Cardiac muscle cell (in vitro differentiated cells and primary cell): ENCODE measurements at places on chromosomes 3 and 15. TPM values are rescaled to one million over a fixed set of nuclear protein-coding genes. Genes with fewer than 3 reads are reported as not detected.
A peak's percentile ranks its signal among the peaks of the same experiment; 100 is the strongest.

DNA sequence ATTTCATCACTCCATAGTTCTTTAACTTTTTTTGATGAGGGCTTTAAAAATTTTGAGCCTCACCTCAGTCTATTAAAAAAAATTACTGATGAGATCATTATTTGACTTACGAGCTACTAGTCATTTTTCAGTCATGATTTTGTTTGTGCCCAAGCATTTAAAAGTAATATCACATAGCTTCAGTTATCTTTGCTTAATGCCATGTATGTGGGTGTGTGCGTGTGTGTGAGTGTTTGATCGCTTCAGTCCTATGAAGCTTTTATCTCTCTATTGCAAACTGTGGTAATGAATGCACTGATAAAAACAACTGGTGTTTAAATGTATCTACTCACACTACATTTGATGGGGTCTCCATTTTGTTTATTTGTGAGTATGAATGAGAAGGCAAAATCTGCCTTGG, 49.8 kb downstream of the RSRC1 start:
- no peaks in the 10 kb centered on the region for H3K4me1 ChIP-seq
- no peaks in the 10 kb centered on the region for H3K36me3 ChIP-seq
- no peak overlapping the region for H3K27ac ChIP-seq
- H3K27me3 ChIP-seq = no peaks in the 10 kb centered on the region
- H3K4me3 ChIP-seq = no peak overlapping the region

GRCh38 chr3:34920806-34921205, 718.5 kb upstream of the ARPP21 start:
- peak; percentile 31 for DNase-seq
- H3K27ac ChIP-seq = peak overlapping the region; percentile 18
- H3K36me3 ChIP-seq = no peaks in the 10 kb centered on the region
- H3K4me3 ChIP-seq = no peak overlapping the region
- H3K27me3 ChIP-seq = no peaks in the 10 kb centered on the region

GRCh38 chr15:93210995-93211394, 122.0 kb upstream of the RGMA start:
- H3K27ac ChIP-seq = no peak overlapping the region
- DNase-seq = no peak
- H3K4me3 ChIP-seq = no peak overlapping the region
- H3K4me1 ChIP-seq = peaks cover 9% of the 10 kb centered on the region
- H3K27me3 ChIP-seq = no peaks in the 10 kb centered on the region

DNA sequence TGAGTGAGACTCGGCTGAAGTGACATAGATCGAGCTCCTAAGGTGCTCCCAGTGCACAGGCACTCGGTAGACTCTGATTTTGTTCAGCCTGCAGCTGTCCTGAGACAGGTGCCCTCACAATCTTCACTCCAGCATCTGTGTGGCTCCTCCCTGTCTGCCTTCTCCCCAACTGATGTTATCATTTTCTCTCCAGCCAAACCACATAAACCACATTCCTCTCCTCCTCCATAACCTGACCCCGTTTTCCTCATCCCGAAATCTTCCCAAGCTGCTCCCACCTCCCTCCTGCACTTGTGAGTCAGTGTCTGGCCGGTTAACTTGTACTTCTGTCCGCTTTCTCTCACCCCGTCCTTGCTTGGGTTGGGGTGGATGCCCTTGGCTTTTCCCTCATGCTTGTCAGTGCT, 93.3 kb upstream of the HACD2 start:
- H3K27ac ChIP-seq = no peak overlapping the region
- peaks cover 6% of the 10 kb centered on the region for H3K4me1 ChIP-seq
- H3K36me3 ChIP-seq = no peaks in the 10 kb centered on the region
- peaks cover 84% of the 10 kb centered on the region for H3K27me3 ChIP-seq
- H3K4me3 ChIP-seq = no peak overlapping the region

DNA sequence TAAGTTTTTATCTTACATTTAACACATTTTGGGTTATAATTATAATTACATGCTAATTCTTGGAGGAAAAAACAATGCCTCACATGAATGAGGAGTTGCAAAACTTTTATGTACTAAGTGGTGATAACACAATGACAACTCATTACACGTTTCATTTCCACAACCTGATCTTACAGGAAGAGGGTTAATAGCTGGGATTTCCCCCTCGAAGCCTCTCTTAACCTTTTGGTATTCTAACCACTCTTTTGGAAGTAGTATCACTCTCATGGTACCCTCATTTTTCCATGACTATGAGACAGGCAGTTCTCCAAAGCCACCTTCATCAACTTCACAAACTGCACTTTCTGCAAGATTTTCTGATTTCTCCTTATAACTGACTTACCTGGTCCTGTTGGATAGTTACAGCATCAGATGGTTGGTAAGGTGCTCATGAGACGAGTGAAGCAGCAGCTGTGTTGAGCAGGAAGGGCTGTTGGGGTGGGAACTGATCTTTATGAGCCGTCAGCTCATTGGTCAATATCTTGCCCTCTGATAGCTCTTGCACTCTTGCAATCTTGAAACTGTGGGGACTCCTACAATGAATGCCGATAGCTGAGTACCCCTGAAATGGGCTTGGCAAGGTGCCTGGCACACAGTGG, 41.6 kb downstream of the ACAN start:
- no peak for DNase-seq
- H3K4me1 ChIP-seq = no peaks in the 10 kb centered on the region
- H3K27ac ChIP-seq = no peak overlapping the region
- H3K27me3 ChIP-seq = no peaks in the 10 kb centered on the region

DNA sequence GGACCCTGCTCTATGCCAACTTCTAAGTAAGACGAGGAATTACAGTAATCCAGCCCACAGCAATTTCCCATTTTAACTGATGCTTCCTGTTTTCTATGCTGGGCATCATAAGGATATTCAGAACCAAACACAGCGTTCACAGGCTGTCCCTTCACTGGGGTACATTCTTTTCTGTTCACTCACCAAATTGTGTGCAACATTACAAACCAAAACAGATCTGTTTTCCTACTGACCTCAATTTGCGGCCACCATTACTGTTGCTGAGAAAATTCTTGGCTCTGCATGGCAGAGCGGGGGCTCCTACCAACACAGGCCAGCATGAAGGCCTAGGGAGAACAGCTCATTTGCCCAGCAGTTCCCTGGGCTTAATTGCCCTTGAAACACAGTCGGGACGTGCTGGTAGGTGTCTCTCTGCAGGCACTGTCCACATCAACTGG, 76.5 kb downstream of the MYO1E start:
- DNase-seq = no peak
- no peaks in the 10 kb centered on the region for H3K27me3 ChIP-seq
- no peaks in the 10 kb centered on the region for H3K36me3 ChIP-seq

GRCh38 chr3:153293265-153293664, 131.2 kb downstream of the RAP2B start:
- H3K27ac ChIP-seq = no peak overlapping the region
- H3K4me1 ChIP-seq = no peaks in the 10 kb centered on the region
- H3K36me3 ChIP-seq = no peaks in the 10 kb centered on the region
- no peaks in the 10 kb centered on the region for H3K27me3 ChIP-seq
- DNase-seq = no peak
- no peak overlapping the region for H3K4me3 ChIP-seq

DNA sequence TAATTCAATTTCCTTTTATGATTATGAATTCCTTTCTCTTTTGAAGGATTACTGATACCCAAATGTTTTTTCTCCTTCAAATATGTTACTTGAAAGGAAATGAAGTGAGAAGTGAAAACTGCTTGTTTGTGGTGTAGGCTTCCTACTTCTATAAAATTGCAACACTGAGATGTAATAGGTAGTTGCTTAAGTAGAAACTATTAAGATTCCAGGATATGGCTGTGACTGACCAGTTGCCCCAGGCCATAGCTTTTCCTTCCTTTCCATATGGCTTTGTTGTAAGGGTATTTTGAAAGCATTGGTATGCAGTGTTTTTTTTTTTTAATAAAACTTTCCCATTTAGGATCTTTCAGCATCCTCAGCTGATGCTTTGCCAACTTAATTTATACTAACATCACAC, 28.5 kb downstream of the DNAJC13 start:
- H3K4me1 ChIP-seq = peaks cover 13% of the 10 kb centered on the region
- H3K27me3 ChIP-seq = no peaks in the 10 kb centered on the region
- DNase-seq = no peak
- peaks cover 6% of the 10 kb centered on the region for H3K36me3 ChIP-seq
- no peak overlapping the region for H3K27ac ChIP-seq
- H3K4me3 ChIP-seq = no peak overlapping the region

DNA sequence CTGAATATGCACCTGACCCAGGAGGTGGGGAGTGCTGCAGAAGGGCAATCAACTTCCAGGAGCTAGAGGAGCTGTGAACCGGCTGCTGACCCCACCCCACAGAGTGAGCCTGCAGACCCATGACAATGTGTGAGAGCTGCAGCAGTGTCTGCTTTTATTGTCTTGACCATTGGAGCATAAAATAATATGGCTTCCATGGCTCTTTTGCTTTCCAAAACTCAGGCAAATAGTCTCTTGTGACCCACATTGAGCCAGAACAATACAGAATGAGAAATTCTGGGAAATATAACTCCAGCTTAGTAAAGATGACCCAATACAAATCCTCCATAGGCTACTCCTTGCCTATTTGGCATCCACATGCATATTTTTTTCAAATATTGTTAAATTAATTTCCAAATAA, 309.6 kb downstream of the PYDC2 start:
- H3K4me1 ChIP-seq = no peaks in the 10 kb centered on the region
- no peak overlapping the region for H3K27ac ChIP-seq
- no peak for DNase-seq
- no peaks in the 10 kb centered on the region for H3K36me3 ChIP-seq
- no peaks in the 10 kb centered on the region for H3K27me3 ChIP-seq

DNA sequence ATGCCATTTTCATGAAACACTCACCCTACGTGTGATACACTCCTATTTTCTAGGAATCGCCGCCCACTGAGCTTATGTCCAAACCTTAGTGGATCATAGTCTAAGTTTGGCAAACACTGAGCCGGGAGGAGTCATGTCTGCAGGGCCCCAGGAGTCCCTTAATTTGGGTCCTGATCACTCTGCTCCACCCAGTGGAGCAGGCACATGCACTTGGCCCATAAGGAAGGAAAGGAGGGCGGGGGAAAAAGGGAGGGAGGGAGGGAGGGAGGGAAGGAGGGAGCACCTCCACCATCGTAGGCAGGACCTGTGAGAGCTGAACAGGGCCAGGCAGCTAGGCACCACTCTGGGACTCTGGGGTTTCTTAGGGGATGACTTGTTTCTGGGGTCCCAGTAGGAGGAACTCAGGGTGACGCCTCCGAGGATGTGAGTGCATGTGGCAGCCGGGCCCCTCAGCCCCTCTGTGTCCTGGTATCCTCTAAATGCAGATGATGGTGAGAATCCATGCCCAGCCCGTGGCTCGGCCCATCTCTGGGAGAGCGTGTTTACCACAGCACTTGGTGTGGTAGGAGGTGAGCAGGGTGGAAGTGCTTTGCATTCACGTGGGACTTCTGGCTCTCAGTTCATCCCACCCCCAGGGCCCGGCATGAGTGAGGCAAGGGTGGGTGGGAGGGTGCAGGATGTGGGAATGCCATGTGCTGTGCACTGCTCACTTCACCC, 109.4 kb downstream of the KLF13 start:
- no peaks in the 10 kb centered on the region for H3K36me3 ChIP-seq
- DNase-seq = no peak
- H3K27me3 ChIP-seq = peaks cover 7% of the 10 kb centered on the region
- H3K4me3 ChIP-seq = no peak overlapping the region
- no peak overlapping the region for H3K27ac ChIP-seq

DNA sequence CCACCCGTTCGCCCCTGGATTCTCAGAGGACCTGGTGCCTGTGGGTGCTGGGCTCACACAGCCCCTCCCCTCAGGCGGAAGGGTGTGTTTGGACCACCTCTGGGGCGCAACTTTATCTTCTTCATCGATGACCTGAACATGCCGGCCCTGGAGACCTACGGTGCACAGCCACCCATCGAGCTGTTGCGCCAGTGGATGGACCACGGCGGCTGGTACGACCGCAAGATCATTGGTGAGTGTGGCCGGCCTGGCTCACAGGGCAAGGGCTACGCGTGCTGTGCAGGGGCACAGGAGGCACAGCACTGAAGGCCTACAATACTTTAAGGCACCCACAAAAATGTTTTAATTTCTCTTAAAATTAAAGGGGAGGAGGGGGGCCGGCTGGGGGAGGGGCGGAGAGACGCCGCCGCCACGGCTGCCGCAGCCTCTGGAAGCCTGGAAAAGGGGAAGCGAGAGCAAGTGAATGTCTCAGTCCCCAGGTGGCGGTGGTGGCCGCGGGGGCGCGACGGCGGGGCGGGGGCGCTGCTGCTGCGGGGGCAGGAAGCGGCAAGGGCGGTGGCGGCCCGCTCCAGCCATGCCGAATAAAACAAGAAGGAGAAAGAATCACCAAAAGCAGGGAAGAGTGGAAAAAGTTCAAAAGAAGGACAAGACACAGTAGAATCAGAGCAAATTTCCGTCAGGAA, 56.8 kb downstream of the DNAH1 start:
- H3K4me1 ChIP-seq = no peaks in the 10 kb centered on the region
- H3K4me3 ChIP-seq = no peak overlapping the region
- no peaks in the 10 kb centered on the region for H3K36me3 ChIP-seq
- DNase-seq = peak; percentile 5
- H3K27me3 ChIP-seq = no peaks in the 10 kb centered on the region
- H3K27ac ChIP-seq = no peak overlapping the region

- H3K27me3 ChIP-seq = no peaks in the 10 kb centered on the region
- peaks cover 21% of the 10 kb centered on the region for H3K4me1 ChIP-seq
- no peak overlapping the region for H3K27ac ChIP-seq
- H3K36me3 ChIP-seq = peaks cover 4% of the 10 kb centered on the region
- no peak for DNase-seq
Observed at GRCh38 chr15:68197661-68198437, 7.3 kb downstream of the CALML4 start.

- no peaks in the 10 kb centered on the region for H3K36me3 ChIP-seq
- DNase-seq = no peak
- H3K27me3 ChIP-seq = no peaks in the 10 kb centered on the region
- no peak overlapping the region for H3K4me3 ChIP-seq
- peaks cover 57% of the 10 kb centered on the region for H3K4me1 ChIP-seq
- peak overlapping the region; percentile 24 for H3K27ac ChIP-seq
Observed at GRCh38 chr3:168087539-168087938, 8.2 kb downstream of the GOLIM4 start.

GRCh38 chr3:145678401-145678800, 482.6 kb downstream of the PLOD2 start:
- H3K36me3 ChIP-seq = no peaks in the 10 kb centered on the region
- no peaks in the 10 kb centered on the region for H3K27me3 ChIP-seq
- peaks cover 4% of the 10 kb centered on the region for H3K4me1 ChIP-seq
- DNase-seq = peak; percentile 5

DNA sequence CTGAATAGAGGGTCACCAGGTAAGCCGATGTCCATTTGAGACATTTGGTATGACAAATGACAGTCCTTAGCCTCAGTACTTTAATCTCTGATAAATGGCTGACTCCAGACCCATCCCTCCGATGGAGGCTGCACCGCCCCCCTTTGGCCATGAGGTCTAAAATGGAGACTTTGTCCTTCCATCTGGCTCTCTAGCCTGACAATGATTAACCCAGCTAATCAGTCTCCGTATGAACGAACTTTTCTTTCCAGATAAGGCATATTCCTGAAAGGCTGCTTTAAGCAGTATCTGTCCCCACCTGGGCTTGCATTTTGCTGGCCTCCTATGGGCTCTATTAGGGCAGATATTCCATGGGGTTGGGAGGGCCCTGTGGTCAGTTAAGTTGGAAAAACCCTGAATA, 10.8 kb upstream of the MYZAP start:
- no peak overlapping the region for H3K4me3 ChIP-seq
- peaks cover 4% of the 10 kb centered on the region for H3K4me1 ChIP-seq
- H3K27ac ChIP-seq = no peak overlapping the region
- no peaks in the 10 kb centered on the region for H3K36me3 ChIP-seq
- no peaks in the 10 kb centered on the region for H3K27me3 ChIP-seq

ALDH1L1 gene
- 1.3 and 2.6 TPM in 2 replicates for total RNA-seq

TMEM266 gene
- total RNA-seq = 0.74 and 1.5 TPM in 2 replicates

CGNL1 gene
- total RNA-seq = 97.4 and 134 TPM in 2 replicates

SLC51A gene
- total RNA-seq = not detected in 2 replicates

C3orf52 gene
- 10.4 and 15.4 TPM in 2 replicates for total RNA-seq

SLC28A2 gene
- total RNA-seq = not detected in 2 replicates

DPPA2 gene
- total RNA-seq = not detected in 2 replicates

AADAC gene
- not detected in 2 replicates for total RNA-seq

ATP13A4 gene
- total RNA-seq = 0.53 and 3.0 TPM in 2 replicates

CKMT1A gene
- total RNA-seq = 1.4 and 5.9 TPM in 2 replicates
